GM13977 (cell line): ENCODE measurements at places on chromosomes 6 and 20.

DNA sequence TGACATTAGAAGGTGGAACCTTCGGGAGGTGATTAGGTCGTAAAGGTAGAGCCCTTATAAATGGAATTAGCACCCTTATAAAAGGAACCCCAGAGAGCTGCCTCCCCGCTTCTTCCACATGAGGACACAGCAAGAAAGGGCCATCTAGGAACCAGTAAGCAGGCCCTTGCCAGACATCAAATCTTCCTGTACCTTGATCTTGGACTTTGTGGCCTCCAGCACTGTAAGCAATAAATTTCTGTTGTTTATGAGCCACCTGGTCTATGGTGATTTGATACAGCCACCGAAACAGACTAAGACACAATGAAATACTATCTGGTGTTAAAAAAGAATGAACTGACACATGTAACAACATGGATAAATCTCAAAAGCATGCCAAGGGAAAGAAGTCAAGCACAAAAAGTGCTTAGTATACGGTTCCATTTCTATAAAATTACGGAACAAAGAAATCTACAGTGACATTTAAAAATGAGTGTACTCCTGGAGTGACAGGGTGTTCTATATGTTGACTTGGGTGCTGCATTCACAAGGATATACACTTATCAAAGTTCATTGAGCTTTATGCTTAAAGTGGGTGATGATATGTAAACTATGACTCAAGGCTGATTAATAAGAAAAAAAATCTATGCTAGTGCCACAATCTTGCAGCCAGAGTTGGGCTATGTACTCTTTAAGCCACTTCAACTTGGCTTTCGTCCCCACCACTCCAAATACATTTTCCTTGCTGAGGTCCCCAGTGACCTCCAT lies 18.4 kb downstream of the SERPINB1 start:
- DNase-seq, result no peak

DNA sequence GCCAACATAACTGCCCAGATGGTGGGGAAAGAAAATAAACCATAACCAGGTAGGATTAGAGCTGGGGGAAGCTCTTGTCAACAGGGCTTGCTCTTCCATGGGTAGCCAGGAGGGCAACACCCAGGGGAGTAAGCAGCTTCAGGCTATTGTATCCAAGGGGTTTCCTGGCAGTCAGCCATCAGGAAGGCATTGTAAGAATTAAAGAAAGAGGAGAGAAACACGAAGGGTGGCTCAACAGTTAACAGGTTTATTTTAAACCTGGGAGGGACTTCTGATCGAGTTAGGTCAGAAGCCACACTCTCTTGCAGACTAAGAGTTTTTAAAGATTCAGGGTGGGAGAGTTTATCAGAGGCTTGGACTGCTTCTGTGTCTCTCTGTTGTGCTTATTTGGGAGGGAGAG lies 114.2 kb downstream of the QRSL1 start:
- no peak for DNase-seq

DNA sequence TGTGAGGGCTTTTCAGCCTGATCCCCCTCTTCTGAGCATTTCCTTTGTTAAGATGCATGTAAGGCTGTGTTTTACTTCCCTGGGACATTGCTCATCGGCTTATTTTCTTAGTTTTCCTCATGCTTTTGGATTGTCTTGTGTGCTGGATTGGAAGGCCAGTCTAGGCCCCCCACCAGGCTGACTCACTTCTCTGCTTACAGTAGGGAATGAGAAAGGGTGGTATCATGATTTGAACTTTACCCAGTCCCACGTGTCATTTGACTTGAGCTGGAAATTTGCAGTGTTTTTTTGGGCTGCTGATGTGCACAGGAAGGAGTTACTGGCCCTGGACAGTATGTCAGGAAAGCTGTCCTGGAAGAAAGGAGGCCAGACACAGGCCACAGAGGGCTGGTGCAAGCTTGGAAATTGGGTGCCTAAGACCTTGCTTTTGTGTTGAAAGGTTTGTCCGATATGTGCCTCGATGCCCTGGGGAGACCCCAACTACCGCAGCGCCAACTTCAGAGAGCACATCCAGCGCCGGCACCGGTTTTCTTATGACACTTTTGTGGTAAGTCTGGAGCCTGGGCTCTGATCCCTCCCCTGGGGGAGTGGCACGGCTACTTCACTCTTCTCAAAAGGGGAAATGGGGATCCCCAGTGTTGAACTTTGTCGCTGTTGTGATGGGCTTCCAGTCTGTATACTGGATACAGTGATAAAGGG lies 12.8 kb downstream of the RNF114 start:
- no peak for DNase-seq

DNA sequence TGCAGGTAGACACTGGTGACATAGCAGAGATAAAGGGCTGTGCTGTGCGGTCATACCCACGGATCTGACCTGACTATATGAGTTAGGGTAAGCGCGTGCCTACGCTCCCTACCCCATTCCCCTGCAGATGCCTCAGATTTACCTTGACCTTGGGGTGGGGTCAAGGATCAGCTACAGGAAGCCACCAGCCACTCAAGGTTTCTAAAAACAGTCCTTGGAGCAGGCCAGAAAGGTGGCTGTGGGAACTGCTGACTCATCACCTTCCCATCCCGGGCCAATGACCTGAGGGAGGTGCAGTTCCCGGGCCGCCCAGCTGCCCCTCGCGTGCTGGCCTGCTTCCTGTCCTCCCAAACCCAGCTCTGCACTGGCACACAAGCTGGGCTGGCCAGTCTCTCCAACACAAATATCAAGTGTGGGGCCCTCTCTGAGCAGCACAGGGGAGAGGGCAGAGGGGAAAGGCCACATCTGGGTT lies 23.0 kb downstream of the KCNK5 start:
- DNase-seq, result no peak

- no peak for DNase-seq
These were observed 105.8 kb downstream of the SCML4 start for GRCh38 chr6:107718341-107718740.

DNA sequence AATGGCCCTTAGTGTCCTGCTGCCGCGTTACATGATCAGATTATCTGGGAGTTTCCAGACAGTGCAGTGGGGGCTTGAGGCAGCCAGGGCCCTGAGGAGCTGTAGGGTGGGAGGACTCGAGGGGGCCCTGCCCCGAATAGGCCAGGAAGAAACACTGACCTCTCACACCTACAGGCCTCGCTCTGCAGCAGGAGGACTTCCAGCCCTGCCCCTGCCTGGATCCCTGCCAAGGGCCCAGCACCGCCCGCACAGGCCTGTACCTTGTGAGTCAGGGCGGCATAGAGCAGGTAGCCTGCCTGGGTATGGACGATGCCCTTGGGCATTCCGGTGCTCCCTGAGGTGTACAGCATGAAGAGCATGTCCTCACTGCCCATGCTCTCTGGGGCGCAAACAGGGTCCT lies 30.1 kb upstream of the APMAP start:
- DNase-seq, result no peak

- peak; percentile 57 for DNase-seq
These were observed 299.9 kb upstream of the SUPT3H start for GRCh38 chr6:45677381-45678284.

DNA sequence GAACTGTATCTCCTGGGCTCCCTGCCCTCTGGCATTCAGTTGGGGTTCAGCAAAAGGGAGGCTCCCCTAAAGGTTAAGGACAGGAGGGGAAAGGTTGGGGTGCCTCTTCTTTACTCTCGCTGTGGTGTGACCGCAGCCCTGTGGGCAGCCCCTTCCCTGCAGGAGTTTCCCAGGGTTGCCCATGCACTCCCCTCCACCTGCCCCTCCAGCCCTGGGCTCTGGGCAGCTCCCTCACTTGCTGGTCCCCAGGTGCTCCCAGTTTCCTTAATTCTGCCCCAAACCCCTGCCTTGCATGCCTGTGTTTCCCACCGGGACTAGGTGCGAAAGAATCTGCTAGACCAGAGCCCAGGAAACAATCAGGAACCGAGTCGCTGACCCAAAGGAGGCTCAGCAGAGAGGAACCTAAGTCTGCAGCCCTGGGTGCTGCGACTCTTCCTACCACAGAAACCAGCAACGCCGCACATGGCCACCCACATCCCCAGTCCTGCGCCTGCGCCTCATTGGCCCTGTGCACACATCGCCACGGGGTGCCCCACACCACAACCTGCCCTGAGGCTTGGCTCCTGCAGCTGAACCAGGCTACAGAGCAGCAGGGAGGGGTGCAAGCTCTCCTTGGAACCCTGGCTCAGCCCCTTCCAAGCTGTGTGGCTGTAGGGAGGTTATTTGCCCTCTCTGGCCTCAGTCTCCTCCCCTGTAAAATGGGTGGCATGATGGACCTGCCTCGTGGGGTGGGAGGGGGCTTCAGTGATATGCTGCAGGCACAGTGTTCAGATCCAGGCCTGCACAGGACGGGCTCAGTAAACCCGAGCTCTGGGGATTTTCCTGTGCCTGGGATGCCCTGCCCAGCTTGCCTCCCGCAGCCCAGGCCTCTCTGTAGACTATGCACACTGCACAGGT lies 487.6 kb downstream of the PREX1 start:
- peak; percentile 49 for DNase-seq

DNA sequence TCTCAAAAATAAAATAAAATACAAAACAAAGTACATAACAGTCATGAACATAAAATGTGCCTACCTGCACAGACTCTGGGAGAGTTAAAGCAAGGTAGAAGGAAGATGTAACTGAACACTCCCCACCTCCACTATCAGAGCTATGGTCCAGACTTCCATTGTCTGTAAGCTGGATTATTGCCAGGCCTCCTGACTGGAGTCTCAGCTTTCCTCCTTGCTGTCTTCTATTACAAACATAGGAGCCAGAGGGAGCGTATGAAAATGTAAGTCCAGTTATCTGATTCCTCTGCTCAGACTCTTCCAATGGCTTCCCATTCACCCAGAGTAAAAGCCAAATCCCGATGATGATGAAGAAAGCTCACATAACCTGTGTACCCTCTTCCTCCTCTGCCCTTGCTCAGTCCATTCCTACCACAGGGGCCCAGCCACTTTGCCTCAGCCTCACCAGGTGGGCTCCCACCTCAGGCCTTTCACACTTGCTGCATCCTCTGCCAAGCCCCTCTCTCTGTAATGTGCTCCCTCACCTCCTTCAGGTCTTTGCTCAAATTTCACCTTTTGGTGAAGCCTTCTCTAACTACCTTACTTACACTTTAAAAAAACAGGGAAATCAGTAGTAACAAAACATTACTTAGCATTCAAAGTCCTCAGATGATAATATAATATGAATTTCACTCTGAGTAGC lies 194.1 kb downstream of the RIMS1 start:
- DNase-seq, result no peak

DNA sequence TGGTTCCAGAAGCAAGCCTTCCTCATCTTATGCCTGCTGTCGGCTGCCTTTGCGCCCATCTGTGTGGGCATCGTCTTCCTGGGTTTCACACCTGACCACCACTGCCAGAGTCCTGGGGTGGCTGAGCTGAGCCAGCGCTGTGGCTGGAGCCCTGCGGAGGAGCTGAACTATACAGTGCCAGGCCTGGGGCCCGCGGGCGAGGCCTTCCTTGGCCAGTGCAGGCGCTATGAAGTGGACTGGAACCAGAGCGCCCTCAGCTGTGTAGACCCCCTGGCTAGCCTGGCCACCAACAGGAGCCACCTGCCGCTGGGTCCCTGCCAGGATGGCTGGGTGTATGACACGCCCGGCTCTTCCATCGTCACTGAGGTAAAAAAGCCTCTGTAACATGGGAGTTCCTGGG lies 366 bp downstream of the SLC22A1 start:
- DNase-seq, result no peak

DNA sequence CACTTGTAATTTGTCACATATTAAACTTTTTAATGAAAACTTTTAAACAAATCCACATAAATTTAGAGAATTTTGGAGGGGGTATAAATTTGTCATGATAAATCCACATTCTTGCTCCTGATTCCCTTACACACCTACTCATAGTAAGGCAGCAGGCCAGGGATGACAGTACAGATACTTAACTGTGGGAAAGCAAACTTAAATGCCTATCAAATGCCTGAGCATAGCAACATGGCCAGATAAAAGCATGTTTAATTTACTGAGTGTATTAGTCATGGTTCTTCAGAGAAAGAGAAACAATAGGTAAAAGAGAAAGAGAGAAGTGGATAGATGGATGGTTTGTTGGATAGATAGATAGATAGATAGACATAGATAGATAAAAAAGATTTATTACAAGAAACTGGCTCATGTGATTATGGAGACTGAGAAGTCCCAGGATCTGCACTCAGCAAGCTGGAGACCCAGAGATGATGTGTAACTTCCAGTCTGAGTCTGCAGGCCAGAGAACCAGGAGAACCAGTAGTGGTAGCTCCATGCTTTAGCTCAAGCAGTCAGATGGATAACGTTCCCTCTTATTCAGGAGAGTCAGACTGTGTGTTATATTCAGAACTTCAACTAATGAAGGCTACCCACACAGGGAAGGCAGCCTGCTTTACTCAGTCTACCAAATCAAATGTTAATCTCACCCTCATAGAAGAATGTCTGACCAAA lies 15.9 kb upstream of the ADGRF1 start:
- DNase-seq, result no peak

GRCh38 chr6:35948725-35949124 lies 27.8 kb upstream of the SRPK1 start:
- DNase-seq, result no peak

DNA sequence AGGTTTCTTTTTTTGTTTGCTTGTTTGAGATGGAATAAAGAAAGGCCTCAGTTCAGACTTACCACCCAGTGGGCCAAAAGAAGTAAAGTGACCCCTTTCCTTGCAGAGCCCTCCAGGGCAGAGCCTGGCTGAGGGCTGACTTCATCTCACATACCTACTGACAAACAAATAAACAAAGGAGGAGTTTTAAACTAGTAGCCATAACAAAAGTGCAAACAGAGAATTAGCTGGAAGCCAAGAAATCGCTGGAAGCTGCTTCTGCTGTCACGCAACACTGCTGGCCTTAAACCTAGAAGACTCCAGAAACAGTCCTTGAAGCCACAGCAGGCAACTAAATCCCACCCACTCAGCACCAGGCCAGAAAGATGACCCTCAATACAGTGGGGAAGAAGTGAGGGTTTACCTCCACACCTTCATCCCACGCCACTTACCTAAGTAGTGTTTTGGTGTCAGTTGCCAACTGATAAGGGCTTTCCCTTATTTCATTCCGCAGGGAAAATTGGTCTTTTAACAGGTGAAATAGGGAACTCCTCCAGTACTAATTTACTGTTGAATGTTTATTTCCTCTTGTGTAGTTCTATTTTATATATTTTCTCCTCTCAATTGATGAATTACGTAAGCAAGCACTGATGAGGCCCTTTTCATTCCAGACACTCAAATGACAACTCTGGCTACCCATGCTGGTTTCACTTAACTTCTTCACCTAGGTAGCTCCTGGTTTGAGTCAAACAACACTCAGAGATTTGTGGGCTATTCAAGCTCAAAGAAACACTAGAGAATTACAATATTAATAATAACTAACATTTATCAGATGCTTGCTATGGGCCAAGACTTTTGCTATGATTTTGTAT lies 46.2 kb downstream of the EDN1 start:
- DNase-seq, result peak; percentile 78

DNA sequence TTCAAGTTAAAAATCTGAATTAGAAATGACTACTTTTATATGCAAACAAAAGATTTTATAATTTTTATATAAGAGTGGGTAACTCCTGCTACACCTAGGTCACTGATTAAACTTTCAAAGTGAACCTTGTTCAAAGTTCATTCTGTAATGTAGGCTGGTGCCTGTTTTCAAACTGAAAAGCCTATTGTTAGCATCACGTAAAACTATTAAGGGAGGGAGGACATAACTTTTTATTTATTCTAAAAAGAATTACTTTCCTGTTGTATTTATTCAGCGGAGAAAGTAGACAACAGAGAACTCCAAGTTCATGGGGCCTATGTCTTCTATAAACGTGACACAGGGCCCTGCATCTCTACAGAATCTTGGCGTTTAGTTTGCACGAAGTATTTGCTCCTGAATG lies 27.4 kb downstream of the FERMT1 start:
- no peak for DNase-seq
